Amniotic stem cell (primary cell): ENCODE measurements at places on chromosomes 2 and 18.
A peak's percentile ranks its signal among the peaks of the same experiment; 100 is the strongest.

GRCh38 chr2:60313470-60314172 is 239.8 kb downstream of the BCL11A start:
- no peak for DNase-seq

DNA sequence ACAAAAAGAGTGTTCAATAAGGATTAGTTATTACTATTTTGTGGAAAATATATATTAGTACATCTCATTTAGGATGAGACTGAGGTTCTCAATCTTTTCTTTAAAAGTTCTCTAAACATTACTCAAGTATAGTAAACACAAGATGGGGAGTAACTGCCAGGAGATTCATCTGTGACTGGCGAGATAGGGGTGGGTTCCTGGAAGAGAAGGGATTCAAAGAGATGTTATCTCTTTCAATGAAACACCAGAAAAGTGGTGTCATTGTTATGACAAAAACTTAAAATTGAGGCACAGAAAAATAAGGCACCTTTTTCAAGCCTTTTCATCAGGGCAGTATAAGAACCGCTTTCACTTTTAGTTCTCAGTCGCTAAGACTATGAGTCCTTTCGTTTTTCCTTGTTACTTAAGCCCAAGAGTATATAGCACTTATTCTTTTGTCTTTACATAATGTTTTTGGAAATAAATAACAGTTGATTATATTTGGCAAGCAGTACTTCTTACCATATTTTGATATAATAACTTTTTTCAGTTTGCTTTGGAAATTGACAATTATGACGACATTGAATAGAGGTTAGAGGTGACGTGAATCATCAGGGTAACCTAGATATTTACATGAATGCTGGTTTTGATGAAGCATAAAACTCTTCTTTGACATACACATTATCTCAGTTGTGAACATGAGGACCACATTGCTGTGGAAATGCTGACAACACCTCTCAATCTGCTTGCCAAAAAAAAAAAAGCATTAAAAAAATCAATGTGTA is 393.9 kb upstream of the TCF4 start:
- no peak for DNase-seq

DNA sequence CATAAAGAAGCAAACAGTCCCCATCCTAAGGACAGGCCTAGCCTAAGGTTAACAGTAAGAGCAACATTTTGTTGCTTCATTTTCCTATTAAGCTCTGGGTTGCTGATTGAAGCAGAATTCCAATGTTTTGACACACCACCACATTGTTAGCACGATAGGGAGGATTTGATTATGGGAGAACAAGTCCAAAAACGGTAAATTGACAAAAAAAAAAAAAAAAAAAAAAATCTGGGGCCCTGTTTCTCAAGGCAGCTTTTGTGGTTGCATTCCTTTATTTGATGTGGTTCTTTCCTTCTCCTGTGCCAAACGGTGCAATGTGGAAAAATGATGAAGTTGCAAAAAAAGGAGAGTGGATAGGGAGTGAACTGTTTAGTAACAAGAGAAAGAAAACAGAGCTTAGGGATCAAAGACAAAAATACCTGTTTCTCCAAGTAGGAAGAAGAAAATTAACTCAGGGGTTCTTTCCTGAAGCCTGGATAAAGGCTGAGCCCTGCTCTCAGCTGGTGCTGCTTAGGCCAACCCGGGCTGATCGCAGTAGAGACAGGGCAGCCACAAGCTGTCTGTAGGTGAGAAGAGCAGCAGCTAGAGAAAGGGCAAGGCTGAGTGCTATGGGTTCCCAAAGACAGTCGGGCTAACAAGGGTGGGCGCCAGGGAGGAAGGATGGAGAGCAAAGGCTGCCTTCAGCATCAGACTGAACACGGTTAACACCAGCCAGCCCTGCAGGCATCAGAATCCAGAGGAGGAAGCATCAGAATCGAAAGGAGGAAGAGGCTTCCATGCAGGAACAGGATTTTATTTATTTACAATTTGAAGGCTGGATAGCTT is 167.8 kb upstream of the FOSL2 start:
- DNase-seq: peak; percentile 35

DNA sequence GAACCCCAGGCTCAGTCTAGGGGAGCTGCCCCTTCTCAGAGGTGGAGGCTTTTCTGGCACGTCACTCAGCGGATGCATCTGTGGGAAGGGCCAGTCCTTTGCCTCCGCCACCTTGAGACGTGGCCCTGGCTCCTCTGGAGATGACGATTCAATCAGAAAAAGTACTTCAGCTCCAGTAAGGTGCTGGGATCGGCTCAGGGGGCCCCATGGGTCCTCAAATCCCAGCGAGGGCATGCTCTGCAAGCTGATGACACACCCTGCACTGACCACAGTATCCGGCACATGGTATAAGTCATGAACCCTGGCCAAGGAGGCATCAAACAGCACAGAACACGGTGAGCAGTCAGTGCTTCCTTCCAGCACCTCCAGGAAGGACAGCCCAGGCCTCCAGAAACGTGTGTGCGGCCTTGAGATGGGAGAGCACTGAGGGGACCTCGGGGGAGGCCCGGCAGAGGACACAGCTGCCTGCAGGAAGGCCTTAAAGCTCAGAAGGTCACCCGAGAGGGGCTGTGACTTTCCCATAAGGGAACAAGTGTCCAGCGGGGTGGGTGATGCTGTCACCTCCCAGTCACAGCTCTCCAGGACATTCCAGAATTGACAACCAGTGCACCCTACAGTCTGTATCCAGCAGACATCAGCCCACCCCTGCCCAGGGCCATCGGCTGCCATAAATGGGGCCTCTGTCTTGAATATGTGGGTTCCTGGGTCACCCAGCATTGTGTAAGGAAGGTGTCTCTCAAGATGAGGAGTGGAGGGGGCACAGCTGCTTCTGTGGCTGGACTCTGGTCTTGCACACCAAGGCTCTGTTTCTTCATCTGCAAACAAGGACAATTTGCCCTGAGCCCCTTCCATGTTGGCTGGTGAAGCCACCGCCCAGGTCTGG is 205.8 kb downstream of the NDUFA10 start:
- no peak for DNase-seq

DNA sequence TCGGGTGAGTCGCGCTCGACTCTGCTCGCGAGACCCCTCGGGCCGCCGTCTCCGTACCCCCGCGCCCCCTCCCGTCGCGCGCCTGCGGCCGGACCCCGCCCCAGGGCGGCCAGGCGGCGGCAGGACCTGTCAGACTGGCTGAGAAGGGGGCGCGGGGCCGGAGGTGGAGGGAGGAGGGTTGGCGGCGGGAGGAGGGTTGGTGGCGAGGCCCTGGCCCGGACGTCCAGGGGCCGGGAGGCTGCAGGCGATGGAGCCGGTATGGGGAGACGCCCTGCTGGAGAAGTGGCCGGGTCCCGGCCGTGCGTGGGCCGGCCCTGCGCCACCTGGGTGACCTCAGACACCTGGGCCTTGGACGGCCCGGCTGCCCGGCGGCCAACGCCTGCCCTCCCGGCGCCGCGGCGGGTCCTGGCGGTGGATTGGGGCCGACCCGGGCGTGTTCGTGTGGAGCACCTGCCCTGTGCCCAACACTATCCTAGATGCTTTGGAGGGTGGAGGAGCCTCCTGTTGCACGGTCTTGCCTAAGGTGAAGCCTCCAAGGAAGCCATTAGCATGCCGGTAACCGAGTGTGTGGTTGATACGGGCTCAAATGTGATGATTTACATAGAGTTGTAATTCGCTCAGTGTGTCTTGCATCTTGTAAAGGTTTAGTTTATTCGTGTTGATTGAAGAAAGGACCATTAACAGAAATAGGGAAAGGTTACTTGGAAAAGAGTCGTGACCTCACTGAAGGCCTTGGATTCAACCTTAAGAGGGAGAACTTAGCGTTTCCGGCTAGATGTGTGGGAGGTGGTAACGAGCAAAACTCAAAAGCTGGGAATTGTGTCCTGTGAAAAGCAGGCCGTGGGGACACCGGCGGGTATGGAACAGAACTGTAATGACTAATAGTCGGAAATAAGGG is 550 bp downstream of the MYL12B start:
- DNase-seq: no peak
